ENCODE measurements at places on chromosomes 3 and 15. TPM values are rescaled to one million over a fixed set of nuclear protein-coding genes. Genes with fewer than 3 reads are reported as not detected.

FRMD4B gene
- total RNA-seq, result 34.6 TPM

HRG gene
- total RNA-seq, result not detected

AP3B2 gene
- total RNA-seq, result not detected

LRRC31 gene
- not detected for total RNA-seq

PLCH1 gene
- not detected for total RNA-seq

TRIM42 gene
- not detected for total RNA-seq

LINGO1 gene
- total RNA-seq, result not detected

ST8SIA2 gene
- 0.31 TPM for total RNA-seq

TMEM40 gene
- under 0.01 TPM for total RNA-seq

AQP9 gene
- total RNA-seq, result not detected

SI gene
- total RNA-seq, result not detected

CCDC33 gene
- total RNA-seq, result not detected

MTMR10 gene
- total RNA-seq, result 52.6 TPM

RBPMS2 gene
- total RNA-seq, result not detected

ZNF80 gene
- total RNA-seq, result not detected

MEGF11 gene
- total RNA-seq, result under 0.01 TPM

GPX1 gene
- 523 TPM for total RNA-seq

SHC4 gene
- total RNA-seq, result 0.57 TPM

DNAJA4 gene
- 7.3 TPM for total RNA-seq

APOD gene
- 8.9 TPM for total RNA-seq

NRROS gene
- total RNA-seq, result 4.4 TPM

ADAMTS7 gene
- 11.2 TPM for total RNA-seq

NR1I2 gene
- total RNA-seq, result under 0.01 TPM

DUOX1 gene
- not detected for total RNA-seq

CA12 gene
- total RNA-seq, result 0.32 TPM

TNFAIP8L3 gene
- total RNA-seq, result 9.7 TPM

LRRC34 gene
- total RNA-seq, result 0.16 TPM

CHL1 gene
- not detected for total RNA-seq

SERPINI2 gene
- not detected for total RNA-seq

FOXB1 gene
- total RNA-seq, result not detected

Measured in bladder microvascular endothelial cell (primary cell).